Activated T-helper 1 cell treated with anti-CD3 and anti-CD28 coated beads, Interleukin-12 subunit alpha, Interleukin-12 subunit beta, Interleukin-2, Interleukin-4 antibody, amounts not matched to agents 30 ng/mL and 10 ng/mL and 1 ng/mL, durations not matched to agents 14 hours and 24 hours and 36 hours (primary cell): ENCODE measurements at places on chromosomes 2 and 18.
A peak's percentile ranks its signal among the peaks of the same experiment; 100 is the strongest.

DNA sequence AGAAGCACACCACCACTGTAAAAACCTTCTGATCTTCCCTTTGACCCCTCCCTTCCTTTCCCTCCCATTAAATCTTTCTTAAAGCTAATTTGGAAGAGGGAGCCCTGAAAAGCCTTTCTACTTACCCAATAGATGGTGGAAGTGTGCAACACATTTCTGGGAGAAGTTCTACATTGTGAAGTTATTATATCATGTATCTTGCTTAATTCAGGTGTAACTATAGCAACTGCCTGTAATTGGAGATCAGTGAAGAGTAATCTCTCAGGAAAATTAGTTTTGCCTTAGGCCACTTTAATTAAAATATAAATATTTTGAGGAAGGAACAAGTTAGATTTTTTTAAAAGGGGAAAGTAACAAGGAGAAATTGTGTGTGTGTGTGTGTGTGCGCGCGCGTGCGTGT, 266.0 kb downstream of the SH3BP4 start:
- no peak for DNase-seq

- no peak for DNase-seq
Measured at GRCh38 chr2:163877316-163877715, 141.5 kb upstream of the FIGN start.

DNA sequence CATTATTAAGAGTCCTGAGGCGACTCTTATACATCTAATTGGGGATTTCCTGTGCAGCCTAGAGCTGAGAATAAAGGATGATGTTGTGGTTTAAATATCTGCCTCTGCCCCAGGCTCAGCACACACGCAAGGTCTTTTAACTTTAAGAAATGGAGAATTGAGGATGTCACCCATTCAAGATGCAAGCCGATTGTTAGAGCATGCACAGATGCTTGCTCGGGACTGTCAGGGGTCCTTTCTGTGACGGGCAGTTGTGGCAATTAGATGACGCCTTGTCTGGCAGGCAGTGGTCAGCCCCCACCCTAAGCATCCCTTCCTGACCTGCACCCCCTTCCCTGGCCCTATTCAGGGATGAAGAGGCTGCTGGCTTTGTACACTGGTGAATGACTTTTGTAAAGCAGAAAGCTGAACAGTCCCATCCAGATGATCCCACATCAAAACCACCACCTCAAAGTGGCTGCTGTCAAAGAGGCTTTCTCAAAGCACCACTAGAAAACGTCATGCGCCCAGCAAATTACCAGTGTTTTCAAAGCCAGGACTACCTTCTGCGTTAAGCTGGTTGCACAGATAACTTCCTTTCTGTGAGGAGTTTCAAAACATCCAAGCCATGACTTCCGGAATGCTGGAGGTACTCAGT, 23.7 kb downstream of the FAM178B start:
- DNase-seq: peak; percentile 80

DNA sequence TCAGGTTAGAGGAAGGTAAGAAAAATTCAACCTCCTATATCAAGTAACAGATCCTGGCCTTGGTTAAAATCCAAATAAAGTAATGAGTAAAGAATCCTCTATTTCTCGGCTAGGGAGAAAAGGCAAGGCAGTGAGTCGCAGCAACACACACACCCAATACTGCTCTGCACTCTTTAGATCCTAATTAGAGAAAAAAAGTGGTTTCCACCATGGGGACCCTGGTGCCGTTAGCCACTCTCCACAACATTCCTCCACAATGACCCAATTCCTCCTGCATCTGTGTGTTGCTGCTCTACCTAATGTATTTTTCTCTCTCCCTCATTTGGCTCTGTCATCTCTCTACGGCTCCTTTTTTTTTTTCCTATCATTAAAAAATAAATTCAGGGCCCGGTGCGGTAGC, 462.7 kb downstream of the METTL4 start:
- DNase-seq: no peak

DNA sequence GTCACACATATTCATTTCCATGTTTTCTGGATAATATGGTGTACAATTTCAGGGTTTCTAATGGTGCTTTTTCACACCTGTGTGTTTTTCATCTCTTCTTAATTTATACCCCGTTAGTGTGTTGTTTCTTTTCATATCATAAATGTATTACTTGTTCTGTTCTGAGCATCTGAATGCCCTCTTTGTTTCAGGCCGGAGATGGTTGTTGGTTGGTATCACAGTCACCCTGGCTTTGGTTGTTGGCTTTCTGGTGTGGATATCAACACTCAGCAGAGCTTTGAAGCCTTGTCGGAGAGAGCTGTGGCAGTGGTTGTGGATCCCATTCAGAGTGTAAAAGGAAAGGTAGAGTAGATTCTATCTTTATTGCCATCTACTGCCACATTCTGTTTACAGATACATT, 45.1 kb upstream of the TBR1 start:
- DNase-seq: no peak

GRCh38 chr2:19929226-19929625, 27.4 kb upstream of the TTC32 start:
- DNase-seq: no peak

DNA sequence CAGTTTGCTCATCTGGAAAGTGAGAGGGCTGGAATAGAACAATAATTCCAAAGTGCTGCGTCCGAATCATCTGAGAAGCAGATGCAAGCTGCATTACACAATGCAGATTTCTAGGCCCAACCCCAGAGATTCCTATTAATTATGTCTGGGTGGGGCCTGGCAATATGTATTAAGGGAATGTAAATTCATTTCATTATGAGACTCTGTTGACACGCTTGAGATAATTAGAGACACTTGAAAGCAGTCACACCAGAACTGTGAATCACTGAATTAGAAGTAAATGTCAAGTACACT, 54.7 kb upstream of the HK2 start:
- no peak for DNase-seq

GRCh38 chr2:111185361-111186022, 64.8 kb downstream of the BCL2L11 start:
- no peak for DNase-seq

GRCh38 chr2:83369601-83370418, 1089.3 kb downstream of the SUCLG1 start:
- DNase-seq: no peak

- DNase-seq: no peak
Measured at GRCh38 chr2:164993287-164994016, 38.1 kb upstream of the SLC38A11 start.

DNA sequence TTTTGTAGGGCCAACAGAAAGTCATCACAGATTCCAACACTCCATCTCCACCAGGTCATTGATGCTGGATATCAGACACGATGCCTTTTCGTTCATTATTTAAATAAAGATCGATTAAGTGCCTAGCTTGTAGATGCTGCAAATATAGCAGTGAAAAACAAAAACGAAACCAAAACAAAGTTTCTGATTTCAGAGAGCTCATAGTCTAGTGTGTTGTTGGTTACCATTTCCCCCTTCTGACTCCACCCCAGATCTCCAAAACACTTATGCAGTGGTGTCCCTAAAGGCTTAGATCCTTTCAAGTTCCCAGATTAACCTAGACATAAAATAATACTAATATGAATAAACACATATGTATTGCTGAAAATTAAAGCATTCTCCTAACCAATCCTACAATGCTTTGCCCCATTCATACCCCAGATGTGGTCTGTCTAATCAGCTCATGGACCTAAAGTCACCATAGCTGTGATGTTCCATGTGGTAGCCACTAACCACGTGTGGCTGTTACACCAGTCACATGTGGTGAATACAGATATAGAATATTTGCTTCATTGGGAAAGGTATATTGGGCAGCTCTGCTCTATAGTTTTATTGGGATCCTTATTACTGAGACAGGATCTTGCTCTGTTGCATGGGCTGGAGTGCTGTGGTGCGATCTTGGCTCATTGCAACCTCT, 787.2 kb downstream of the TDRD15 start:
- DNase-seq: no peak

- no peak for DNase-seq
Measured at GRCh38 chr2:174678395-174678794, 80.8 kb upstream of the WIPF1 start.

DNA sequence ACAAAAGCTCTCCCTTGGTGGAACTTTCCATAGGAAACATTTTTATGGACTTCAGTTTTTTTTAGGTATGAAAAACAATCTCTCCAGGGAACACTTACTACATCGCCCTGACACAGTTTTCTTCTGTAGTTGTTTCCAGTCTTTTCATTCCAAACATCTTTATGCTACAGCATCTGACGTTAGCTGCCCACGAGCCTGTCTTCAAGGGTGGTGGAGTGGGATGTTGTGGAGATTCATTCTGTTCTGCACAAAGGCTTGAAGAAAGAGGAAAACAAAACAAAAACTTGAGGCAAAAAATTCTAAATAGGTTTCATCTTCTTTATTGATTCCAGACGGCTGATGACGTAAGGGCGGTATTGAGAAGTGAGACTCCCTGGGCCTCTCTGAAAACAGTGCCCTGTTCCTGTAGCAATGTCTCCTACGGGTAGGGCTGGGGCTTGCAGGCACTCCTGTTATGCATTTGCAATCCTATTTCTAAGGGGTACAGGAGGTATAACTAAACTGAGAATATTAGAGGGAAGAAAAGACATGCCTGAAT, 375.0 kb downstream of the RNF144A start:
- no peak for DNase-seq

DNA sequence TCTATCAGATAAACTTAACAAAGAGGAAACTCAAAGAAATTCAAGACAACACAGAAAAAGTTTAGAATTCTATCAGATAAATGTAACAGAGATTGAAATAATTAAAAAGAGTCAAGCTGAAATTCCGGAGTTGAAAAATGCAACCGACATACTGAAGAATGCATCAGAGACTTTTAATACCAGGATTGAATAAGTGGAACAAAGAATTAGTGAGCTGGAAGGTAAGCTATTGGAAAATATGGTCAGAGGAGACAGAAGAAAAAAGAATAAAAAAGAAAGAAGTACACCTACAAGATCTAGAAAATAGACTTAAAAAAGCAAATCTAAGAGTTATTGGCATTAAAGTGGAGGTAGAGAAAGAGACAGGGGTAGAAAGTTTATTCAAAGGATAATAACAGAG, 88.0 kb downstream of the ATP8B1 start:
- DNase-seq: no peak

- no peak for DNase-seq
Measured at GRCh38 chr2:25042321-25043240, 705 bp downstream of the EFR3B start.
